ENCODE measurements at places on chromosomes 4 and X.

DNA sequence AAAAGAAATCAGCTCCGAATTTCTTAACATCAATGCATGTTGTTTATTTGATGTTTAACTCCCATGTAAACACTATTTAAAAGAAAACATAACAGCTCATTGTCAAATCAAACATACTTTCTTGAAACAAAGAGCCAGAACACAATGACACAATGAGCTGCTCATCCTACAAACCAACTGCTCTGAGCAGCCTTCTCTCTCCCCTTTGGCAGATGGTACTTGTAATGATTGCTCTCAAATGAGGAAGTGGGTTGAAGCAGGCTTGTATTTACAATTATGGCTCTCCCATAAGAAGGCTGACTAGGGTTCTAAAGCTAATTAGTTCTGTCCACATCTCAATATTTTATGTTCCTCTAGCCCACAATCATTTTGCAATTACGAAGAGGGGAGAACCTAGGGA, 637.8 kb upstream of the ADGRL3 start:
- no peak for DNase-seq

DNA sequence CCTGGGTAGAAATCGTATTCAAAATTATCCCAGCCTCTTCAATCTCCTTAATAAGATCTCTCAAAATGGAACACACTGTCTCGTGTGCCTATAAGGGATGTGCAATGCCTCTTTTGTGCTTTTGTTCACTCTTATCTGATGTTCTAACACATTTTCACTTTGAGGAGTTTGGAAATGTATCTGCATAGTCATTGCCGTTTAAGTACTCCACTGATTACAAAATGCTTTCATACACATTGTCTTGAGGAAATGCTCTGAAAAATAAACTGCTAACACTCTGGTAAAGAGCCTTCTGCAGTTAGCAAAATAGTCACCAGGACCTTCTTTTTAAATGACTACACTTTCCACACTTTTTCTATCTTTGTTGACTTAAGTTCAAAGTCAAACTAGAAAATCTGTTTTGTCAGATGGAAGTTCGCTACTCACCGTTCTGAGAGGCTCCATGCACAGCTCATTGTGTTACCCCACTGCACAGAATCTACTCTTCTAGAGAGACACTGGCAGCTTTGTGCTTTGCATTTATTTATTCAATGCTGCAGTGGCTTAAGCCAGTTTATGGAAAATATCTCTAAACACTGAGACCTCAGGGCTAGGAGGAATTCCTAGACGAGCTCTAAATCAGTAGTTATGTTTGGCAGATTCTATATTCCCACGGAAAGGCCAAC, 159.0 kb downstream of the CHIC2 start:
- no peak for DNase-seq

DNA sequence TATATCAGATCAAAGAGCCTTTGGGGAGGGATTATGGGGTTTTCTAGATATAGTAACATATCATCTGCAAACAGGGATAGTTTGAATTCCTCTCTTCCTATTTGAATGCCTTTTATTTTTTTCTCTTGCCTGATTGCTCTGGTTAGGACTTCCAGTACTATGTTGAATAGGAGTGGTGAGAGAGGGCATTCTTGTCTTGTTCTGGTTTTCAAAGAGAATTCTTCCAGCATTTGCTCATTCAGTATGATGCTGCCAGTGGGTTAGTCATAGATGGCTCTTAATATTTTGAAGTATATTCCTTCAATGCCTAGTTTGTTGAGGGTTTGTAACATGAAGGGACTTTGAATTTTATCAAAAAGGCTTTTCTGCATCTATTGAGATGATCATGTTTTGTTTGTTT, 25.6 kb upstream of the ABCB7 start:
- no peak for DNase-seq

GRCh38 chr4:56388306-56388705, 1.0 kb upstream of the AASDH start:
- DNase-seq = no peak

DNA sequence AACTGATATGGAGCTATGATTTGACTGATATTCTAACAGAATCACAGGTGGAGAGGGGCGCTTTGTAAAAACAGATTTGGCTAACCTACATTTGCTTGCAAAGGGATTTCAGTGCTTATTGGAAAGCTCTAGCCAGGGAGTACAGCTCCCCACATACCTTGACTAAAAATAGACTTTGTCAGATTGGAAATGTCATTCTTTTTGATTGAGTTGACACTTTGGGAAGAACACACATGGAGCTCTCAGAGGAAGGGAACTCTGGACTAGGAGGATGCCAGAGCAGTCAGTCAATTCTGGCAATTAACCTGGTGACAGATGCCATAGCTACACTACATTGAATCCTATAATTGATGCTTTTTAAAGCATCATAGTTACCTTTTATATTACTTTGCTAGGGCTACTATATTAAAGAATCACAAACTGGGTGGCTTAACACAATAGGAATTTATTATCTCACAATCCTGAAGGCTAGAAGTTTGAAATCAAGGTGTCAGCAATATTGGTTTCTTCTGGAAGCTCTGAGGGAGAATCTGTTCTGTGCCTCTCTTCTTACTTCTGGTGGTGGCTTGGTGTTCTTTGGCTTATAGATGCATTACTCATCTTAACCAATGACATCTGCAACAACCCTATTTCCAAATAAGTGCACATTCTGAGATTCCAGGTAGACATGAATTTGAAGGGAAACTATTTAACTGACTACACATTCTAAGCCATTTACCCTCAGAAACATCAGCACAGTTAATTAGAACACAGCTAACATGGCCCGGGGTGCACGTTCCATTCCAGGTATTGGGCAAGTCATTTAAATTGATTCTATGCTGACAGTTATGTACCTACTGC, 8.4 kb upstream of the HERC3 start:
- no peak for DNase-seq

GRCh38 chrX:88424071-88424470, 323.0 kb upstream of the CPXCR1 start:
- no peak for DNase-seq

DNA sequence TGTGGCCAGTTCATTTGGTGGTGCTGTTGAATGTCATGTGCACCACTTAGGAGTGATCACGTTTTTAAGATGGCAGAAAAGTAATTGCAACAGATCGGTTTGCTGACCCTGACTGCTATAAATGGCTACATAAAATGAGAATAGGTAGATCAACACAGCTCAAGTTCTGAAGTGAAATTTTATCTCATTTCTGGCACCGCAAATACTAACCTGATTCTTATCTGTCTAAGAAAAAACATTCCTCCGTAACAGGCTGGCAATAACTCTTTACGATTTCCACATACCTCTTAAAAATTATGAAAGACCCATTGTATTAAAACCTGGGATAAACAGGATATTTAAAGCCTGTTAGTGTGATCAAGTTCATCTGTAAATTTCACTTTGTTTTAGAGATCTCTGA, 387.5 kb downstream of the PDGFC start:
- DNase-seq = no peak

DNA sequence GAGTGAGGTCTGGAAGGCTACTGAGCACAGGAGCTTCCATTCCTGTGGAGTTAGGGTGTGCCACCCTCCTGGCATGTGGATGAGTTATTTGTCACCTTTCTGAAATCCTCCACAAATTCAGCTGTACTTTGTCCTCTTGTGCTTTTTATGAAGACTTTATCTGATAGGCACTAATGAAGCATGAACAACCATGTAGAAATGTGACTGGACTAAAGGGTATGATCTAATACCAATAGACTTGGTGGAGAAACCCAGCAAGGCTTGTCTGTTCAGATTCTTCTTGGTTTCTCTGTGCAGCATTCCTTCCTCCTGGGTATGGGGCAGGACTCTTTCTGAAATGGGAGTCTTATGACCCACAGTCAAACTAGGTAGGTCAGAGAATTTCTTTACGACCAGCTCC, 9.6 kb downstream of the NBDY start:
- no peak for DNase-seq

DNA sequence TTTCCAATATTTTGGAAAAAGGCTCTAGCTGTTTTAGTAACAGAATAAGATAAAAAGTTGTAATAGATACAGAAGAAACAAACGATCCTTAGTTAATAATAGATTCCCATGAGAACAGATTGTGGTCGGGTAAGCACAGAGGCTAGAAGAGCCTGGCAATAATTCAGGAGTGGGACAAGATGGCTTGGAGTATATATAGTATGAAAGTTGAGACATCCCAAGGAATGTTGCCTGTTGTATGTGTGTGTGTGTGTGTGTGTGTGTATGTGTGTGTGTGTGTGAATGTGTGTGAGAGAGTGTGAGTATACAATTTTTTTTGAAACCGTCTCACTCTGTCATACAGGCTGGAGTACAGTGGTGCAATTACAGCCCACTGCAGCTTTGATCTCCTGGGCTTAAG, 150.7 kb downstream of the PDGFC start:
- DNase-seq = no peak

DNA sequence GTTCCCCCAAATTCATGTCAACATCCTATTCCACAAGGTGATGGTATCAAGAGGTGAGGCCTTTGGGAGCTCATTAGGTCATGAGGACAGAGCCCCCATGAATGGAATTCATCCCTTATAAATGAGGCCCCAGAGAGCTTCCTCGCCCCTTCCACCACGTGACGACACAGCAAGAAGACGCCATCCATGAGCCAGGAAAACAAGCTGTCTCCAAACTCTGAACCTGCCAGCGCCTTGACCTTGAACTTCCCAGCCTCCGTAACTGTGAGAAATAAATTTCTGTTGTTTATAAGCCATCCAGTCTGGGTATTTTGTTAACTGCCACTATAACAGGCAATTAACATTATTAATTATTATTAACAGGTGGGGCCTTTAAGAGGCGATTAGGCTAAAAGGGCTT, 5.8 kb downstream of the AGA start:
- DNase-seq = no peak

GRCh38 chr4:4583606-4584005, 41.8 kb upstream of the STX18 start:
- no peak for DNase-seq
